Effector memory CD4-positive, alpha-beta T cell (primary cell): ENCODE measurements at places on chromosomes 2 and 18.

GRCh38 chr2:133197156-133197555 lies 371.1 kb downstream of the NCKAP5 start:
- DNase-seq: no peak

- no peak for DNase-seq
These were observed 1627.6 kb upstream of the ZEB2 start for GRCh38 chr2:146147448-146148012.

- DNase-seq: no peak
These were observed 20.5 kb downstream of the APLF start for GRCh38 chr2:68487773-68488355.

- no peak for DNase-seq
These were observed 290.2 kb upstream of the LRATD1 start for GRCh38 chr2:14342313-14342712.

- no peak for DNase-seq
These were observed 12.5 kb upstream of the TXNL4A start for GRCh38 chr18:80000877-80001276.

- no peak for DNase-seq
These were observed 23.6 kb downstream of the KCNE4 start for GRCh38 chr2:223075301-223076270.

- DNase-seq: no peak
These were observed at the start of gene GALNT13 for GRCh38 chr2:153871231-153872221. GALNT13 (plus strand) TSS chr2:153871922.

- DNase-seq: no peak
These were observed 75.3 kb downstream of the MBD2 start for GRCh38 chr18:54149078-54149697.

DNA sequence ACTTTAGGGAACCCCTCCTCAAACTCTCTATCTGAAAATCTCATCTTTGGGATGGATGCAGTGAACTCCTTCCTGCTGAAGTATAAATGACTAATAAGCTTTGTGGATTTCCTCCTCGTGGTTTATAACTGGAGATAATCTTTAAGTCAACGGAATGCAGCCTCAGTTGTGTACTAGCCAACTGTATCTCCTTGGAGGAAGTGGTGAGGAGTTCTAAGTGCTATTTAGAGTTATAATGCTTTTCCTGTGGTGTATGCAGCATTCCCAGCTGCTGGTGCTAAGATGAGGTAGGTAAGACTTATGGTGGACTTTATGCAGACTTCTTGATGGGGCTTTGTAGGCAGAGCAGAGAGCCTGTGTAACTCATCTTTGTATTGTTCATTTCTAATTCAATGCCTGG lies 90.9 kb downstream of the LYPD6B start:
- no peak for DNase-seq

DNA sequence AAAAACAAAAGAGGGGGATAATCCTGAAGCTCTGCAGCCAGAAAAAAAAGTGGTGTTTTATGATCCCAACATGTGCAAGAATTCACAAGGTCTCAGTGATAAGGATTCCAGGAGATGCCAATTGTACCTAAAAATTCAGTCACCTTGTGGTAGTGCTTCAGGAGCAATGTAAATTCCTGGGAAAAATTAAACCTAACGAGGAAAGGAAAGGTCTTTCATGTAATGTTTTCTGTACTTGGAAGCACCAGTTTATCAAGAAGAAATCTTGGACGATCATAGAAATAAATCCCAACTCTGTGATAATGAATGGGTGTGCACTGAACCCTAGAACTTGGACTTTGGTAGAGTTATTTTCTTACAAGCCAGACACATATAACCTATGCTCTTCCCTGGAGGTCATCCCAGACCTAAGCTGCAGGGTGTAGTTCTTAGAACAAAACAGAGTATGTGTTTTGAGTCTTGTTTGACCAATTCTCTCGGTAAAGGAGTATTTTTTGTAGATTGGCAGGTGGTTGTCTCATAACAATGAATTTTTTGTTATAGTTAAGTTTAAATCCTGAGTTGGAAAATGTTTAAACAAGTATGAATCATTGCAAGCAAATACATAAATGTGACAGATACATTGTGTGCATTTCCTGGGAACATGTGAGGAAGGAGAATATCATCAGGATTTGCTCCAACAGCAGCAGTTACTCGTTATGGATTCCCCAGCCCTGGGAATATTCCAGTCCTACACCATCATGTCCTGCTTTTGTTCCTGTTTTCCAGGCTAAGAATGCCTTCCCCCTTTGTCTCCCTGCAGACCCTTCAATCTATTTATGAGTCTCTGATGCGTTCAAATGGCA lies 224.6 kb downstream of the NAPG start:
- DNase-seq: no peak

DNA sequence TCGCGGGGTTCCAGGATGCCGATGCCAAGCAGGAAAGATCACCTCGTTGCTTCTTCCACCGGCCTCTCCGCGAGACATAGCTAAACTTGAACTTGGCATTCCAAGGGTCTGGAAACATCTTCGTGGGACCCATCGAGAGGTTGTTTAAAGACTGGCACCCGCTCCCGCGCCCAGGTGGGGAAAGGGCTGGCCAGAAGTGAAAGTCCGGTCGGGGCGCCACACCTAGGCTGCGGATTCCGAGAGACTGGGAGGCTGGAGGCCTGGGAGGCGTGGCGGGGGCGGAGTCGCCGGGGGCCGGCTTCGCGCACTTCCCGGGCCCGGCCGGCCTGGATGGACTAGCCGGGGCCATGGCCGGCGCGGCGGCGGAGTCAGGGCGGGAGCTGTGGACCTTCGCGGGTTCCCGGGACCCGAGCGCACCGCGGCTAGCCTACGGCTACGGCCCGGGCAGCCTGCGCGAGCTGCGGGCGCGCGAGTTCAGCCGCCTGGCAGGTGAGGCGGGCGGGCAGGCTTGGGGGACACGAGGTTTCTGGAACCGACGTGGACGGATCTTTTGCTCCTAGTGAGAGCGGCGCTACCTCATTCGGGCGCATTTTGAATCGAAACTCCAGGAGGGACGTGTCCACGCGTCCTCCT lies at the start of gene MOCOS:
Gene MOCOS, plus strand, starts transcription at position 305 of the 633 bp plus-strand sequence. Its CDS starts 43 bp downstream, at position 348.
- peak; percentile 15 for DNase-seq

DNA sequence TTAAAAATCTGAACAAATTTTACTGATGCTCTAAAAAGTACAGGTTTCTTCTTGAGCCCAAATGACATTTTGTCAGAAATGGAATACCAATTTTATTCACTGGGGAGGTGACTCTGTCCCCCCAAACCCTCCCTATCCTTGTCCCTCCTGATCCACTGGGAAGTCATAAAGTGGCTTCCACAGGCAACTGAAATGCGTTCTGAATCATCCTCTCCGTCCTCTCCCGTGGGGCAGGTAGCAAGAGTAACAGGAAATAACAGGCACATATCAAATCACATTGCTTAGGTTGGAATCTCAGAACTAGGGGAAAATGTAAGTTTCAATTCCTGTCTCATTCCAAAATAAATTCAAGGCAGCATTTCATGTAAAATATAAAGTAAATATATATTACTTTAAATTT lies 44.5 kb downstream of the MYL12B start:
- no peak for DNase-seq

DNA sequence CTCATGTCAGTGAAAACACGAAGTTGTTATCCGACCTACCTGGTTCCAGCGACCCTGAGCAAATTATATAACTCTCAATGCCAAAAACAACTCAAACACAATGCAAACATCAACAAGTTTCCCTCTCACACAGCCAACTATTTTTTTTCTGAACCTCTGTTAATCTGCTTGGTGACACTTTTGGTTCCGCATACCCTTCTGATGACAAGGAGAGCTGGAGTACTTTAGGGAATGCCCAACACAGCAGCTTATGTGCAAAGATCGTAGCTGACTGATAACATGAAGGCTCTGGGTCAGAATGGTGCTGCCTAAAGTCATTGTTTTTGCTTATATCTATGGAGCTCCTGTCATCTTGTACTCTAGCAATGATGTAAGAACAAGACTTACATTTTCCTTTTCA lies 72.7 kb upstream of the CCDC68 start:
- no peak for DNase-seq
